ENCODE measurements at places on chromosomes 7 and 10.

DNA sequence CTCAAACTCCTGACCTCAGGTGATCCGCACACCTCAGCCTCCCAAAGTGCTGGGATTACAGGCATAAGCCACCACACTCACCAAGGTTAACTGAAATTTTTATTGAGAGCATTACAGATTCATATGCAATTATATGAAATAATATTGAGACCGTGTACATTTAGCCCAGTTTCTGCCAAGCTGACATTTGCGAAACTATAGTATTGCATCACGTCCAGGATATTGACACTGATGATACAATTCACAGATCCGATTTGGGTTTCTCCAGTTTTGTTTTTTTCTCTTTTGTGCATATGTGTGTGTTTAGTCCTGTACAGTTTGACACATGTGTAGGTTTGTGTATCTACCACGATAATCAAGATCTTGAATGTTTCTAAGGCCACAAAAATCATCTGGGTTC is 627.9 kb upstream of the FOXK1 start:
- DNase-seq = no peak

- DNase-seq = no peak
Observed at GRCh38 chr7:67588631-67589030, 592.0 kb downstream of the TYW1 start.

DNA sequence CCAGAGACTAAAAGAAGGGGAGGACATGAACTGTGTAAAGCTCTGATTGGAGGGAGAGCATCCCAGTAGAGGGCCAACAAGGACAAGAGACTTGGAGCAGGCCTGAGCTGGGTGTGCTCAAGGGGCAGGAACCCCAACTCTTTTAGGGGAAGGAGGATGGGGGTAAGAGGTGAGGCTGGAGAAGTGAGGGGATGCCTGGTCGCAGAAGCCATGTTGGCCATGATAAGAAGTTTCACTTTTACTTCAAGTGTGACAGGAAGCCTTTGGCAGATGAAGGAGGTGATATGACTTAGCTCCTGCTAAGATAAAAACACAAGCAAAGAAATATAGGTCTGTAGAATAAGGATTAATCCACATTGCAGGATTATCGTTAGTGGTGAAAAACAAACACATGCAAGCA is 208.3 kb downstream of the JAZF1 start:
- no peak for DNase-seq

DNA sequence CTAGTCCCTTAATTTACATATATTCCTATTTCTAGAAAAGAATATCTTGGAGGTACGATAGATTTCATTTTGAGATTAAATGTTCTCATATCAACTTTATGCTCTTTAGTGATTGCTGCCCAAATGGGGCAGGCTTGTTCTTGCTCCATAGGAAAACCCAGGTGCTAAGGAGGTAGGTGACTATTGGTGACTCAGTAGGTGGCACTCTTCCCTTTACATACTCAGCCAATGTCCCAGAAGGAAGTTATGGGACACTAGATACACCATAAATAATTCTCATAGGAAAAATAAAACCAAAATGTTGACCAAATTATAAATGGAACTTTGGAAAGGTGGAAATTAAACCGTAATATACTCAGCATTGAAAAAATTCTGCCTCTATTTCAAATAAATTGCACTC is 4.0 kb downstream of the SKAP2 start:
- DNase-seq = no peak

Data from DMS79 (cell line).